ENCODE measurements at places on chromosomes 12 and 14.
A peak's percentile ranks its signal among the peaks of the same experiment; 100 is the strongest.

- peak; percentile 42 for DNase-seq
These were observed 251.2 kb downstream of the ACSS3 start for GRCh38 chr12:81329085-81329484.

- DNase-seq = no peak
These were observed 25.6 kb downstream of the SINHCAF start for GRCh38 chr12:31300341-31300740.

- no peak for DNase-seq
These were observed 47.7 kb downstream of the MVK start for GRCh38 chr12:109621211-109621694.

GRCh38 chr14:54023027-54023426 lies 66.4 kb upstream of the BMP4 start:
- DNase-seq = no peak

- DNase-seq = no peak
These were observed 981 bp downstream of the VTI1B start for GRCh38 chr14:67673451-67673850.

GRCh38 chr12:20280515-20280914 lies 87.8 kb upstream of the PDE3A start:
- DNase-seq = no peak

Measured in NCI-H524 (cell line).